ENCODE measurements at places on chromosomes 16 and 17.
A peak's percentile ranks its signal among the peaks of the same experiment; 100 is the strongest.

GRCh38 chr16:11673091-11674000, 5.1 kb downstream of the SNN start:
- DNase-seq, result no peak

GRCh38 chr16:14125000-14125681, 54.0 kb downstream of the MRTFB start:
- DNase-seq, result no peak

- DNase-seq, result no peak
Measured at GRCh38 chr17:70709596-70709995, 540.3 kb downstream of the KCNJ2 start.

DNA sequence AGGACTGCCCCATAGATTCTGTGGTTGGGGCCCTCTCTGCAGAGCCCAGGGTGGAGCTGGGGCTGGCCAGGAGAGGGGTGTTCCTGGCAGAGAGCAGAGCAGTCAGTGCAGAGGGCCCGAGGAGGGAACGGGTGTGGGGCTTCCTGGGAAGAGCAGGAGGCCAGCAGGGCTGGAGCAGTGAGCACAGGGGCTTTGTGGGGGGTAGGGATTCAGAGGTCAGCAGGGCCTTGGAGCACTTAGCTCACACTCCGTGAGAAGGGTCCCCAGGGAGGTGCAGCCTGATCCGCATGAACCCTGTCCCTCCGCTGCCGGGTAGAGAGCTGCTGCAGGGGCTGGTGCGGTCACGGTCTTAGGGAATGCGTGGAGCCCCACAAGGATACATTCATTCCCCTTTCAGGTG, 113.0 kb upstream of the CIBAR2 start:
- no peak for DNase-seq

DNA sequence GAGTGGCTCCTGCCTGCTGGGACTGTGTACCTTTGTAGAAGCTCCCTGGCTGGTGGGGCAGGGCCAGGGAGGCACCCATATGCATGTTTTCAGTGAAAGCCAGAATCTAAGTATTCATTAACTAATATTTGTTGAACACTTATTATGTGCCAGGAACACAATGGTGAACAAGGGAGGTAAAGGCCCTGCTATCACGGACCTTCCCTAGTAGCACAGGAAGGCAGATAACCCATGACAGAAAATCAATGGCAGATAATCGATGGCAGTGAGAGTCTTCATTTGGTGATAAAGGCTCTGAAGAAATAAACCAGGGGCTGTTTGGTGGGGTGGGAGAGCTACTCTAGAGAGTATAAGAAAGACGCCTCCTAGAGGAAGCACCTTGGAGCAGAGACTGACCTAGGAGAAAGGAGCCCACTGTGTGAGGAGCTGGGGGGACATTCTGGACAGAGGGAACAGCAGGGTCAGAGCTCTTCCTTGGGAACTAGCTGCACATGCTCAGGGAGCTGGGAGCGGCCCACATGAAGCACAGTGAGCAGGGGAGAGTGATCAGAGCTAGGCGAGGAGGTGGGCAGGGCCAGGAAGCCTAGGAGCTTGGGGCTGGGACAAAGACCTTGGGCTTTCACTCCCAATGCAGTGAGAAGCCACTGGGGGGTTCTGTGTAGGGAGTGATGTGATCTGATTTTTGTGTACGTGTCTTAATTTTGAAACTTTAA, 78.5 kb downstream of the SPECC1 start:
- no peak for DNase-seq

DNA sequence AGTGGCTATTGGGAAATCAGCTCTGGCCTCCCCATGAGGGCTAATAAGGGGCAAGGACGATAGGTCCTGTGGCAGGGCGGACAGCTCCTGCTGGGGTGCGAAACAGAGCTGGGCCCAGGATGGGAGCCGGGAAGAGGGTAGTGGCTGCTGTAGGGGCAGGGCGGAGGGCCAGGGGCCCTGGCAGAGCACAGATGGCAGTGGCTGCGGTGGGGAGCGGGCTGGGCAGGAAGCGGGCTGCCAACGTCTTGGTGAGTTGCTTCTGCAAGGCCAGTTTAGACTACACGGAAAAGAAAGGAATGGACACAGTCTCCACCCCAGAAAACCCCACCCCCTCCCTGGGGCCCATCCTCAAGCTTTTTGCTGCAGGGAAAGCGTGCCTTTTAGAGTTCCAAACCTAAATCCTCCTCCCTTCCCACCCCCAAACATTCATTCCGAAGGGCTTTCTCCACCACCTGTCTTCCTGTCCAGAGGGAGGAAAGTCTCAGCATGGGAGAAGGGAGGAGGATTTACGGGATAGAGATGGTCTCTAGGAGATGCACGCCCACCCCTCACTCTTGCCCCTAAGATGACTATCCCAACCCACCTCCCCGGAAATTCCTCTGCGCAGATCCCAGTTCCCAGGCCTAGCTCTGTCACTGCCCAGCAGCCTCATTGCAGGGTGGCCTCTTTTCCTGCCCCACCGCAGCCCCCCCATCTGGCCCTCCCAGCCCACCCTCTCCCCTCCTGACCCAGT, 7.1 kb downstream of the NKIRAS2 start:
- DNase-seq, result no peak

DNA sequence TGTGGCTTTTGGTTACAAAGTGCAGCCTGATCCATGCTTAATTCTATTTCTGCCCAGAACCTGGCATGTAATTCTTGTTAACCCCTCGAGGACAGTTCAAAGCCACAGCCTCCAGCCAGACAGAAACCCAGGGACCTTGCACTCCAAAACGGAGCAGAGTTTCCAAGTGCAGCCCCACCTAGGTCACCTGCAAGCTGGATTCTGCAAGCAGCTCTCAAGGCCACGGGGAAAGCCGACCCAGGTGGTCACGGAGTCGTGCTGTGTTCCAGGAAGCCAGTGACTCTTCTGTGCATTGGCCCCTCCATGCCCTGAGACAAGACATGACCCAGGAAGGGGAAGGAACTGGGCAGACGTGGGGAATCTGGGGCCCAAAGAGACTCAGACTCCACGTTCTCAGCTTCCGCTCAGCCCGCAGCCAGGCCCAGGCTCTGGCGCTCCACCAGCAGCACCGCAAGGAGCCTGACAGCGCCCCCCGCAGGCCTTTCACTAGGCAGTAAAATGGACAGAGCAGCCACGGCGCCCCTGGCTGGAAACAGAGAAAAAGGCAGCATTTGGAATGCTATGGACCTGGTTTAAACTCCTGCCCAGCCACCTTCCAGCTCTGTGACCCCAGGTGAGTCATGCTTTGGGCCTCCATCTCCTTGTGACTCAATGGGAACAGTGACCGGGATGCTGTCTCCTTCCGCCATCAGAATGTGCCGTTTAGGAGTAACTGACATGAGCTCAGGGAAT, 27.3 kb upstream of the GSG1L start:
- no peak for DNase-seq

DNA sequence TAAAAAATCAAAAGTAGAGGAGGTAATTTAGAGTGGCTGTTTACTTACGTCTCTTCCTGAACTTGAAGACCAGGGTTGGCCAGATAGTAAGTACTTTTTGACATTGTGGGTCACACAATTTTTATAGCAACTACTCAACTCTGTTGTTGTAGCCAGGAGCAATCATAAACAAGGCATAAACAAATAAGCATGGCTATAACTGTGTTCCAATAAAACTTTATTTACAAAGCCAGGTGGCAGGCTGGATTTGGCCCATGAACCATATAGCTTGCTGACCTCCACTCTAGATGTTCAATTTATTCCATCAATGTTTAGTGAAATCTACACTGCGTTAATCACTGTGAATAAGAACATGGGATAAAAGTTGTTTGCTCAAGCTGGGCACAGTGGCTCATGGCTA, 500.4 kb upstream of the ERCC4 start:
- DNase-seq, result no peak

GRCh38 chr16:19294156-19294649, 8.7 kb downstream of the CLEC19A start:
- DNase-seq, result peak; percentile 35

DNA sequence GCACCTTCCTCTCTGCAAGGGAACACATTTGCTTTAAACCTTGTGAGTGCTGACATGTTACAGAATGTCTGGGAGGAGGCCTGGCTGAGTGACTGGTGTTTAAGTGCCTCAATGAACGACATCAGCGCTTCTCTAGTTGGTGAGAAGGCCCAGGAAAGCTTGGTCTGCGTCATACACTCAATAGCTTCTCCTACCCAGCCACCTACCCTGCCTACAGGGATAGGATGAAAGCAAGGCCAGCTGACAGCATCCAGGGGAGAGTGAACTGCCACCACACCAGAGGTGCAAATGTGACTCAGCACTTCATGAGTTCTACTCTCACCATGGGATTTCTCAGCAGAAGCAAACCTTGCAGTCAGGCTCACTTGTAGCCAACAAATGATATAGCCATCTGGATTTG, 31.7 kb upstream of the CFAP20 start:
- no peak for DNase-seq

DNA sequence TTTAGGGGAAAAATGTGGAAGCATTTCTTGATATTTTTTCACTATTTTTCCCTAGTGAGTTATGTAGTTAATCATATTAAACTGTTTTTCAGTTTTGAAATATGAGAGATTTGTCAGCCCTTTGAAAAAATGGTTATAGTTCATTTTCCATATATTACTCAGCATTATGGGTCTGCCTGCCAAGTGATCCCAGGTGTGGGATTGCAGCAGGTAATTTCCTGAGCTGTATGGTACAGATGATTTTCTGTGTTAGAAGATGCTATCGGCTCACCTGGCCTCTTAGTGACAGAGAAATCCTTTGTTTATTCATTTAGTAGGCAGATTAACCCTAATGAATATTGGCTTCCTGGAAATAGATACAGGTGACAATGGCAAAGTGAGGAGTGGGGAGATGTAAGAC, 275.1 kb upstream of the TBX2 start:
- no peak for DNase-seq

GRCh38 chr16:1357906-1358566, 6.3 kb downstream of the GNPTG start:
- no peak for DNase-seq

DNA sequence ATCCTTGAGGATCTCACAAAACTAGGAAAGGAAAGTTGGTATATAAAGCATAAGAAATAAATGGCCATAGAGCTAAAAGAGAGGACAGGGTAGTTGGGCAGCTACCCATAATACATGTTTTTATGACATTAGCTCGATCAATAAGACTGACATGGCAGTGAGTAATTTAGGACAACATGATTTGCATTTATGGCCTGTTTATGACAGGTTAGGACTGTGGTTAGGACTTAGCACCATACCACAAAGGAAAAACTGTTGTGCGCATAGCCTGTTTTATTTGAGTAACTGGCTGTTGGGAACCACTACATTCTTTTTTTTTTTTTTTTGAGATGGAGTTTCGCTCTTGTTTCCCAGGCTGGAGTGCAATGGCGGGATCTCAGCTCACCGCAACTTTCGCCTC, 18.0 kb upstream of the TRIM37 start:
- DNase-seq, result no peak

DNA sequence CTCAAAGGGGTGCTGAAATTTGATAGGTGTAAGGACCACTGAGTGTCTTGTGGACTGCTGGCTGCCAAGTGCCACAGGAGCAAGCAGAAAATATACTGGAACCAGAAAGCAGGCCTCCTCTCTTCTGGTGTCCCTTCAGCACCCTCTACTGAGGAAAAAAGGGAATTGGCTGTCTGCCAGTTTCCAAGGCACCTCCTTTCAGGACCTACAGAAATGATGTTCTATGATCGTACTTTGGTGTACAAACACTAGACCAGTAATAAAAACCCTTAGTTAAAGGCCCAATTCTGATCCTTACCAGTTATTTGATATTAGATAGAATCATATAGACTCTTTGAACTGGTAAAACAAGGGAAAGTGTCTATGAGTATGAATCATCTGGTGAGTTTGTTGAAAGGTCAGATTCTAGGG, 35.8 kb upstream of the BCAS3 start:
- peak; percentile 75 for DNase-seq

- DNase-seq, result no peak
Measured at GRCh38 chr17:56176091-56176490, 22.8 kb downstream of the ANKFN1 start.

DNA sequence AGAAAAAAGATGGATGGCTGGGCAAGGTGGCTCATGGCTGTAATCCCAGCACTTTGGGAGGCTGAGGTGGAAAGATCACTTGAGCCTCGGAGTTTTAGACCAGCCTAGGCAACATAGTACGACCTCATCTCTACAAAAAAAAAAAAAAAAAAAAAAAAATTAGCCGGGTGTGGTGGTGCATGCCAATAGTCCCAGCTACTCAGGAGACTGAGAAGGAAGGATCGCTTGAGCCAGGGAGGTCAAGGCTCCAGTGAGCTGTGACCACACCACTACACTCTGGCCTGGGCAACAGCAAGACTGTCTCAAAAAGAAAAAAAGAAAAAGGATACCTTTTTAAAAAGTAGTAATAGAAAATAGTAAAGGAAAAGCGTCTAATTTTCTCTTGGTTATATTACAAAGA, 20.7 kb downstream of the ZNF652 start:
- no peak for DNase-seq

DNA sequence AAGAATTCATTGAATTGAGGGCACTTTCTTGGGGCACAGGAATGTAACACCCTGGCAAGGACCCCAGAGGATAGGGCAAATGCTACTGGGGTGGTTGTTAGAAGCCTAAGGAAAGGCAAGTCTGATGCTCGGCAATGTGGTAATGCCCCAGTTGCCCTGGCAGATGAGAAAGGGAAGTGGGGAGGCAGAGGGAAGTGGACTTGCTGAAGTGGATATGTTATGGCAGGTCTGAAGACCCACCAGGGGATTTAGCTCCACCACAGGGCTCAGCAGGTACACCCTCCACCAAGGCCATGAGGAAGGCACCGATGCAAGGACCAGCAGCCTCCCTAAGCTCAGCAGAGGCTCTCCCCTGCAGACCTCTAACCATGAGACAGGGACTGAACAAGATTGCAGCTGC, 184.8 kb downstream of the IRX5 start:
- DNase-seq, result no peak

- no peak for DNase-seq
Measured at GRCh38 chr16:2090777-2091546, 43.2 kb downstream of the TSC2 start.

DNA sequence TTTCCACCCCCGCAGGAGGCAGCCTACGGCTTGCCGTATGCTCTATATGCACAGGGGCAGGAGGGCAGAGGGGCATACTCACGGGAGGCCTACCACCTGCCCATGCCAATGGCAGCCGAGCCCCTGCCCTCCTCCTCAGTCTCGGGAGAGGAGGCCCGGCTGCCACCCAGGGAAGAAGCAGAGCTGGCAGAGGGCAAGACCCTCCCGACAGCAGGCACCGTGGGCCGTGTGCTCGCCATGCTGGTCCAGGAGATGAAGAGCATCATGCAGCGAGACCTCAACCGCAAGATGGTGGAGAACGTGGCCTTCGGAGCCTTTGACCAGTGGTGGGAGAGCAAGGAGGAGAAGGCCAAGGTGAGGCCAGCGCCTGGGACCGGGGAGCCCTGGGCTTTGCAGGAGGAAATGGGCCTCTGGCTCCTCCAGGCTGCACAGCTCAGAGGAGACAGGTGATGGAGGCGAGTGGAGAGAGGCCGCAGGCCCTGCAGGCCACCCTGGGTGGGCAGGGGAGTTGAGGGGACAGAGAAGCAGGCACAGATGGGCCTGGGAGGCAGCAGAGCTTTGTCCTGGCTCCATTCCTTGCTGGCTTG, 8.6 kb downstream of the SETD1A start:
- no peak for DNase-seq

DNA sequence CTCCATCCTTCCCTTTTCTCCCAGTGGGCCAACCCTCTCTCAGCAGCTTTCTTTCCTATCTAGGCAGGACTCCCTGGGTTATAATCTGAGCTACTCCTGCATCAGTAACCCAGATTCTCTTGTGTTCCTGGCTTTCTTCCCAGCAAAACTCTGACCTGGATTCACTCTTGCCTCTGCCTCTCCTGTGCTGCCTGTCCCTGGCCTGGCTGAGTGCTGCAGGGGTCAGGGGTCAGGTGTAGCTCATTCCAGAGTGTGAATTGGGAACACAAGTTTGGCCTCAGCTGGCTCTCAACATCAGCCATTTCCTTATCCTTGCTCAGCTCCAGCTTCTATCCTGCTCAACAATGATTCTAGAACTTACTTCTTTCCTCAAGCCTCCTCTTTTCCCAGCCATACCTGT, 2.5 kb upstream of the ST6GALNAC2 start:
- DNase-seq, result no peak
